ENCODE measurements at places on chromosomes 3 and 15.

GRCh38 chr15:78315686-78316282 lies 16.4 kb upstream of the SKIC8 start:
- no peak for DNase-seq

GRCh38 chr3:36477655-36478054 lies 97.4 kb downstream of the STAC start:
- DNase-seq: no peak

GRCh38 chr3:42691816-42692666 lies 6.7 kb downstream of the KLHL40 start:
- DNase-seq: no peak

DNA sequence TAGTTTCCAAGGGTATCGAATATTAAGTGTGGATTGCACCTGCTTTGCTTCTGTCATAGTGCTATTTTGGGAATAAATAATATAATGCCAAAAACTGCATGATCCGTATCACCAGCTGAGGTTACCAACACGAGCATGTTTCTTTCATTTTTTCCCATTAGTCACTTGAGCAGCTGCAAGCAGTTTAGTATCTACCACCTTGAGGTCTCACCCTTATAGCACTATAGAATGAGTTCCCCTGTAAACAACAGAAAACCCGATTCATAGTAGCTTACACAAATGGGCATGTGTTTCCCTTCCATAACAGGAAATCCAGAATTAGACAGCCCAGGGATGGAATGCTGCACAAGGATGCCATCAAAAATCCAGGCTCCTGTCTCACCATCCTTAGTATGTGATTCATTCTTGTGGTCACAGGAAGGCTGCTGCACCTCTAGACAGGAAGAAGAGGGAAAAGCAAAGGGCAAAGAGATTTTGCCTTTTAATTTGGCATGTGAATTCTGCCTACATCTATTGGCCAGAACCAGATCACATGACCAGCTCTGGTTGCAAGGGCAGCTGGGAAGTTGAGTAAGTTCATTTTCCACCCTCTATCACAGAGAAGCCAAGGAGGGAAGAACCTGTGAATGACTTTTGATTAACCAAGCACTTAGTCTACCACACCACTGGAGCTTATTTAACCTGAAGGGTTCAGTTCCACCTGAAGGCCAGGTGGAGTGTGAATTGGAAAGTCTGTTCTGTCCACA lies 91.3 kb upstream of the SLC25A36 start:
- no peak for DNase-seq

GRCh38 chr3:179604321-179605078 lies at the start of the genes MRPL47 and NDUFB5:
MRPL47 (minus strand) TSS chr3:179604638; CDS start chr3:179604624, 14 bp downstream.
NDUFB5 (plus strand) TSS chr3:179604794; CDS start chr3:179604816, 22 bp downstream.
- peak; percentile 95 for DNase-seq

GRCh38 chr15:46304321-46304720 lies 669.5 kb downstream of the SQOR start:
- DNase-seq: no peak

DNA sequence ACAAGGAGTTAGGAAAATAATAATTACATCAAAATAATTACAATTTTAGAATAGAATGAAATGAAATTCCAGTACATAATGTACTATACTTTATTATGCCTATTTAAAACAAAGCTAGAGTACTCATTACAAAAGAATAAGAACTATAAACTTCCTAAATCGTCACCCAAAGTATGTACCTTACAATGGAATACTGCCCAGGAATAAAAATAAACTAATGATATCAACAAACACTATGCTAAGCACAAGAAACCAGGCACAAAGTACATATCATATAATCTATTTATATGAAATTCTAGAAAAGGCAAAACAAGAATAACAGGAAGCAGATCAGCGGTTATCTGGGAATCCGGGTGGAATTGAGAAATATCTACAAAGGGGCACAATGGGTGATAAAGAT lies 84.7 kb downstream of the MYO9A start:
- DNase-seq: no peak
